ENCODE measurements at places on chromosomes 5 and 9.

- DNase-seq = no peak
These were observed at the start of gene KCNT1 for GRCh38 chr9:135701959-135702721. TSS of gene KCNT1 (plus strand) at chr9:135702185. CDS start at chr9:135702259, 74 bp downstream.

GRCh38 chr5:73857446-73857845, 231.4 kb downstream of the ARHGEF28 start:
- no peak for DNase-seq

DNA sequence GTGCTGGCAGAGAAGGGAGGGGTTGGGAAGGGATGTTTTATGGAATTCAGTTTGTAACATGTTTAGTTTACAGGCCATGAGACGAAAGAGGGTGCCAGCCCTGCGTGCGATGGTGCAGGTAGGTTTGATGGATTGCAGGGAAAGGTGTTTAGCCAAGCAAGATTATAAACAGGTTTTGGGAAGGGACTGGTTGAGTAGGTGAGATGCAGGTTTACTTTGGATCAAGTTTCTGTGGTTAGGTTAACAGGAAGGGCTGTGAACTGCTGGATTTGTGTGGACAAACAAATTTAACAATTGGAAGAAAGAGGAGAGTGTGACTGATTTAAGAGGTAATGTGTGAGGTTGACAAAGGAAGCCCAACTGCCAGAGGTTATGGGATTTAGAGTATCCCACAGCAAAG, 32.6 kb upstream of the GPX3 start:
- DNase-seq = no peak

DNA sequence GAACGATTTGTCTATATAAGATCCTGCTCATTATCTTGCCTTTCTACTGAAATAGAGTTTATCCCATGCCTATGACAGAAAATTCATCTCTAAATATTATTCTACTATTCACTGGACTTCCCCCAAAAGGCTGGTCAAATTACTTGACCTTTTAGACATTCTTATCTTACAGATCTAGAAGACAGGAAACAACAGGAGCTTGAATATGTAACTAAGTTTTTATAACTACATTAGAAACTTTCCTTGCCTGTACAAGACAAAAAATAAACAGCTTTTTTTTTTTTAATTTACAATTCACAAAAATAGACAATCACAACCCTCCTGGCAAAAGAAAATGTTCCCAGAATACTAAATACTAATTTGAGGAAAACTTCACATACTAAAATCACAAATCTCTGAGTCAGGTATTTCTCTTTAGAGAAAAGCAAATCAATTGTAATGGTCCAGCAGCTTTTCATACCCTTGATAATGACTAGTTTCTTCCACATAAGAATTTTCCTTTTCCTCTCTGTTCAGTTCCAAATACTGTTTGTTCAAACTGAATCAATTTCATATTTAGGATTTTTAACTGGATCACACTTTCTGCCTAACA, 68.6 kb downstream of the MLLT3 start:
- DNase-seq = no peak

- peak; percentile 47 for DNase-seq
These were observed 8.6 kb downstream of the ECSCR start for GRCh38 chr5:139453683-139454567.

- no peak for DNase-seq
These were observed 123.7 kb downstream of the NTRK2 start for GRCh38 chr9:84793251-84793650.

- DNase-seq = no peak
These were observed at the start of gene PRDM9 for GRCh38 chr5:23507278-23507685. TSS of gene PRDM9 (plus strand) at chr5:23507609. CDS start at chr5:23509034, 1,425 bp downstream.

DNA sequence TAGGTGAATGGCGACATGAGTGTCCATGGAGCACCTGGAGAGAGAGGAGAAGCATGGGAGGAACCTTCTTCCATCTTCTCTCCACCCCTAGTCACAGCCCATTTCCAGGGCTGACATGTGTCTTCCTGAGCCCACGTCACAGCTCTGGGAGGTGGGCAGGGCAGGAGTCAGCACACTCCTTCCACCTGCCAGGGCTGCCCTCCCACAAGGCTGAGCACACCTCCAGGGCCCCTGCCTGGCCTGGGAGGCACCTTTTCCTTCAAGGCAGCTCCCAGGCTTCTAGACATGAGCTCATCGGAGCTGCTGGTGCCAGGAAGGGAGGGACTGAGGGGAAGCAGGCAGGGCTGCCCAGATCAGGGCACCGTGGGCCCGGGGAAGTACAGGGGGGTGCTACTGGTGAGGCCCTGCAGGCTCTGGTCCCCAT, 13.6 kb upstream of the SYNPO start:
- DNase-seq = no peak

GRCh38 chr5:33180900-33181299, 259.9 kb upstream of the TARS1 start:
- no peak for DNase-seq

DNA sequence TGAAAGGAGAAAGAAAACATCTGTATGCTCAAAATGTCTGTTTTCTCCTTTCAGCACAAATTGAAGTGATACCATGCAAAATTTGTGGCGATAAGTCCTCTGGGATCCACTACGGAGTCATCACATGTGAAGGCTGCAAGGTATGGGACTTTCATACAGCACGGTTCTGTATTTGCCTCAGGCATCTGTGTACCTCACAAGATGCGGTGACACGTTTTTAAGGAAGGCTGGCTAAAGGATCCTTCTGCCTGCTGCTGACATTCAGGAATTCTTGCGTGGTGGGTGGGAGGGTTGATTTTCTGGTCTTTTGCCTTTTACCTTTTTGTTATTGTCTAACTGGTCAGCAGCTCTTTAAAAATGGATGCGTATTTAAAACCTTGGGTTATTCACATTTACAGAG, 133.1 kb downstream of the RORB start:
- no peak for DNase-seq

GRCh38 chr5:151597749-151598148, 6.6 kb upstream of the FAT2 start:
- no peak for DNase-seq

GRCh38 chr9:137963525-137963924, 85.9 kb downstream of the CACNA1B start:
- DNase-seq = no peak

DNA sequence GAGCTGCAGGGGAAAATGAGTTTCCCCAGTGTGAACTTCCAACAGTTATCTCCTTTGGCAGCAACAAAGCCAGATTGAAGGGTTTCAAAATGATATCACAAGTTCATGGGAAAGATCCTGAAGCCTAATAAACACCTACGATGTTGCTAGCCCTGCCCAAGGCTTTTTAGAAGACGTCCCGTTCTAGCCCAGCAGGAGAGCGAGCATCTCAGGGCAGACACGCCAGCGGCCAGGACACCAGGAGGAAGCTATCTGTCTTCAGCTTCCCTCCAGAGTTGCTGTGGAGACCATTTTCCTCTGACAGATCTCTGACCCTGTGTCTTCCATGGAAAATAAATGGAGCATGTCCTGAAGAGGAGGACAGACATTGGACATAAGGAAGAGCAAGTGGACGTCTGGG, 98.4 kb downstream of the FBXO38 start:
- no peak for DNase-seq

GRCh38 chr5:56910210-56910965, 992 bp downstream of the SETD9 start:
- no peak for DNase-seq

DNA sequence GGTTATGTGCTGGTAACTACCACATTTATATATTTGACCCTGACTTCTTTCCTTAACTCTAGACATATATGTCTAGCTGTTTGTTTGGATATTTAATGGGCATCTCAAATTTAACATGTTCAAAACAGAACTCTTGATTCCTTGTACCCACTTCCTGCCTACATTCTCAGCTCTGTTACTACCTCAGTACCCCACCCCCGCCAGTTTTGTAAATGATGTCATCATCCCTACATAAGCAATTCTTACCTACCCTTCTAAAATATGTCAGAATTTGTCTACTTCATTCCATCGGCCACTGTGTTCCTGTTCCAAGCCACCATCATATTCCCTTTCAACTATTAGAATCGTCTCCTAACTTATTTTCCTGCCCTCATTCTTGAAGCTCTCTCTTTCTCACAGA, 4.8 kb downstream of the RAD50 start:
- peak; percentile 60 for DNase-seq

- no peak for DNase-seq
These were observed 61.0 kb downstream of the IPPK start for GRCh38 chr9:92608909-92609445.

DNA sequence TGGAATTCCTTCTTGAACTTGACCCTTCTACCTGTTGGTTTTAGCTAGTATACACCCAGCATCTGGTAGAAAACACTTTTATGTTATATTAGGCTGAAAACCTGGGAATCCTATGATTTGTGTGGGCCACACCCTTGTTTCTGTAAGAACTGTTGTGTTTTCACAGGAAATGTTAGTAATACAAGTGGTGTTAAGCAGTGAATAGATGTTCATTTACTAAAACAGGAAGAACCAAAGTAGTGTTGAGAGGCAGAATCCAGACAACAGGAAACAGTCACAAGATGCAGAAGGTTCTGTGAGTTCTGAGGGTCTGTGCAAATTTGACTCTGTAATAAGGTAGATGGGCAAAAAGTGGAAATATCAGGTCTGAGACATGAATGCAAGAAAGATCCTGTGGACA, 73.0 kb upstream of the RAI14 start:
- no peak for DNase-seq

Data from Jurkat, Clone E6-1 (cell line).